ENCODE measurements at places on chromosomes 16 and 17. TPM values are rescaled to one million over a fixed set of nuclear protein-coding genes. Genes with fewer than 3 reads are reported as not detected.

The KRT20 gene
- total RNA-seq = 0.17 TPM

The CDH1 gene
- 4.9 TPM for total RNA-seq

The RAMP2 gene
- 0.98 TPM for total RNA-seq

The CSF3 gene
- 0.26 TPM for total RNA-seq

The KCNH6 gene
- not detected for total RNA-seq

The ZNF689 gene
- total RNA-seq = 9.2 TPM

The SLFN12L gene
- not detected for total RNA-seq

The CHST5 gene
- 0.03 TPM for total RNA-seq

The DBNDD1 gene
- 60.1 TPM for total RNA-seq

The TP53TG3B gene
- total RNA-seq = 0.37 TPM

The ZG16B gene
- total RNA-seq = 0.92 TPM

The RRAD gene
- 12.0 TPM for total RNA-seq

The TM4SF5 gene
- 0.55 TPM for total RNA-seq

Data from A549 treated with CpdA at 1 μM for 4 hours (cell line).